Thyroid gland (tissue), 4 donors: ENCODE measurements at places on chromosomes 13 and 19. TPM values are rescaled to one million over a fixed set of nuclear protein-coding genes. Genes with fewer than 3 reads are reported as not detected.

DNA sequence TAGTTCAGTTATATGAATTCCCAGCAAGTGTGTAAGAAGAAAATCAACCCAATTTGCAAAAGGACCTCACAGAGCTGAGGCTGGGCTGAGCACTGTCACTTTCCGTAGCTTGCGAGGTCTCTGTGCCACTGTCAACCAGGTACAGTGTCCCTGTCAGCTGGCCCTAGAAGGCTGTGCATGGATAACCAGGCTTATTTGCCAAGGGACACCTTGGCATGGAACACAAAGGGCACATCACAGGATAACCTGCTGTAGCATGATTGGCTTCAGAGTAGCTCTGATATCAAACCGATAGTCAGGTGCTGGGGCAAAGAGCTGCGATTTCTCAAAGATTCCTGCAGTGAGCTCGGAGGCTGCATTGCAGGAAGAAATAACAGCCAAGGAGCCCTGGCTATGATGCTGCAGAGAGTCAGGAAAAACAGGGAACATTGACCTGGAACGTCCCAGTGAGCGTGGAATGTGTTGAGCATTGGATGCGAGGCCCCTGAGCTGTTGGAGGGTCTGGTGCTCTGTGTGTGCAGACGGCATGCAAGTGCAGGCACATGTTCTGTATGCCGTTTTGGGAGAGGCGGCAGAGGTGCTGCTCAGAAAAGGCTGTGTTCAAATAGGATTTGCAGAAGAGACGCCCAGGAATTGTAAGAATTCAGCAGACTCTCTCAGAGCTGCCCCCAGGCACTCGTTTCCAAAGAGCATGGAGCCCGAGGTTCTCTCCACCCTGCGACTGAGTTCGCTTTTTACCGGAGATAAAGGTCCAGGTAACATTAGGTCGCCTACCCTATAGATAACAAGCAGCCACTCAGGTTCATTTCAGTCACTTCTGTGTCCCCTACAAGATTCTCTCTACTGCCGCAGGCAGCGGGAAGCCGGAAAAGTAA, 213.5 kb upstream of the IRS2 start:
- no peak for DNase-seq
- no peaks in the 10 kb centered on the region for H3K36me3 ChIP-seq
- no peak overlapping the region for H3K27ac ChIP-seq
- no peak overlapping the region for H3K4me3 ChIP-seq

GRCh38 chr13:85799097-85799582, at the start of gene SLITRK6:
Gene SLITRK6, minus strand, starts transcription at chr13:85799419. Its CDS starts 2,911 bp downstream, at chr13:85796508.
- H3K4me1 ChIP-seq, result no peaks in the 10 kb centered on the region
- H3K36me3 ChIP-seq, result no peaks in the 10 kb centered on the region
- H3K4me3 ChIP-seq, result no peak within 1 kb of the TSS
- DNase-seq, result no peak

The PGLYRP2 gene
- not detected for total RNA-seq

The ZNF135 gene
- total RNA-seq, result 12.6 TPM

DNA sequence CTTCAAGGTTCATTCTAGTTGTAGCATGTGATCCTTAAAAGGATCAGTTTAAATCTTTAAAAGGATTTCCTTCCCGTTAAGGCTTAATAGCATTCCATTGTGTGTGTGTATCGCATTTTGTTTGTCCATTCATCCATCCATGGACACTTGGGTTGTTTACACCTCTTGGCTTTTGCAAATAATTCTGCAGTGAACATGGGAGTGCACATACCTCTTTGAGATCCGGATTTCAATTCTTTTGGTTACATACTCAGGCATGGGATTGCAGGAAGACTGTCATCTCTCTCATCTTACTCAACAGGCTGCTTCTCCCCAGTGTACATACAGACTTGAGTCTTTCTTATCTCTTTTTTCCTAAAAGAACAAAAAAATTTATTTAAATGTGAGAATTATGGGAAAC, 1.2 kb downstream of the RNF113B start:
- no peaks in the 10 kb centered on the region for H3K27me3 ChIP-seq
- no peaks in the 10 kb centered on the region for H3K36me3 ChIP-seq
- H3K27ac ChIP-seq, result peak overlapping the region; percentile 94
- H3K4me3 ChIP-seq, result no peak overlapping the region

DNA sequence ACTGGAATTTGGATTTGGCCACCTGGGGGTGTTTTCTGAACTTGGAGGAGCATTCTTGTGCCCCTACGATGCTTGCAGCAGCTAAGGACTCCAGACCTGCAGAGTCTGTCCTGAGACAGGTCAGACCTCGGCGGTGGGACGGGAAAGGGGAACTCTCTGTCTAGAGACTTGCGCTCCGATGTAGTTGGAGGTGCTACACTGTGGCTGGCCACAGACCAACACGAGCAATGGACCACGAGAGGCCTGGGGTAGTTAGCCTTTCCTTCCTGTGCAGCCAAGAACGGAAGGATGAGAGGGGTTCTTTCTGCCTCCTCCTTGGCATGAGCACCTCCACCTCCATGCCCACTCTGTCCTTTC, 5.9 kb upstream of the GRAMD1A start:
- no peaks in the 10 kb centered on the region for H3K36me3 ChIP-seq
- no peak for DNase-seq
- no peak overlapping the region for H3K4me3 ChIP-seq
- no peak overlapping the region for H3K27ac ChIP-seq

GRCh38 chr13:99246100-99246499, 12.1 kb downstream of the GPR18 start:
- H3K36me3 ChIP-seq, result no peaks in the 10 kb centered on the region
- H3K27me3 ChIP-seq, result no peaks in the 10 kb centered on the region
- H3K4me1 ChIP-seq, result no peaks in the 10 kb centered on the region
- no peak for DNase-seq
- no peak overlapping the region for H3K27ac ChIP-seq

DNA sequence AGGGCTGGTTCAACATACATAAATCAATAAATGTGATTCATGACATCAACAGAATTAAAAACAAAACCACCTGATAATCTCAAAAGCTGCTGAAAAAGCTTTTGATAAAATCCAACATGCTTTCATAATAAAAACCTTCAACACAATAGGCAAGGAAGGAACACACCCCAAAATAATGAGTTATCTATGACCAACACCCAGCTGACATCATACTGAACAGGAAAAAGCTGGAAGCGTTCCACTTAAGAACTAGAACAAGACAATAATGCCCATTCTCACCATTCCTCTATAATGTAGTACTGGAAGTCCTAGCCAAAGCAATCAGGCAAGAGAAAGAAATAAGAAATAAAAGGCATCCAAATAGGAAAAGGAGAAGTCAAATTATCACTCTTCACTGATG, 116.2 kb upstream of the FREM2 start:
- DNase-seq, result no peak
- no peaks in the 10 kb centered on the region for H3K27me3 ChIP-seq
- no peaks in the 10 kb centered on the region for H3K36me3 ChIP-seq
- no peak overlapping the region for H3K27ac ChIP-seq

GRCh38 chr19:3450796-3451411, 29.4 kb downstream of the SMIM24 start:
- no peak for DNase-seq
- H3K4me1 ChIP-seq, result peaks cover 13% of the 10 kb centered on the region
- no peak overlapping the region for H3K4me3 ChIP-seq

The PRRG2 gene
- total RNA-seq, result 29.4 TPM

DNA sequence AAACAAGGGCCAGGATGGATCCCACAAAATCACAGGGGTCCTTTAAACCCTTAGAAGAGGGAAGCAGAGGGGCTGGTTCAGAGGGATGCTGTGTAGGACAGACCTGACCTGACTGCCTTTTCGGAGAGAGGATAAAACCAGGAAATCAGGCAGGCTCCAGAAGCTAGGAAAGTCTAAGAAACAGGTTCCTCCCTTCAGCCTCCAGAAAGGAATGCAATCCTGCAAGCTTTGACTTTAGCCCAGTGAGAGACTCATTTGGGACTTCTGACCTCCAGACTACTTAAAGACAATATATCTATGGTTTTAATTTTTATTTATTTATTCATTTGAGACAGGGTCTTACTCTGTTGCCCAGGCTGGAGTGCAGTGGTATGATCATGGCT, 5.3 kb downstream of the RAB20 start:
- H3K4me1 ChIP-seq, result peaks cover 37% of the 10 kb centered on the region
- no peak for DNase-seq
- no peak overlapping the region for H3K27ac ChIP-seq
- no peaks in the 10 kb centered on the region for H3K27me3 ChIP-seq
- no peaks in the 10 kb centered on the region for H3K36me3 ChIP-seq

The DPF1 gene
- total RNA-seq, result not detected

DNA sequence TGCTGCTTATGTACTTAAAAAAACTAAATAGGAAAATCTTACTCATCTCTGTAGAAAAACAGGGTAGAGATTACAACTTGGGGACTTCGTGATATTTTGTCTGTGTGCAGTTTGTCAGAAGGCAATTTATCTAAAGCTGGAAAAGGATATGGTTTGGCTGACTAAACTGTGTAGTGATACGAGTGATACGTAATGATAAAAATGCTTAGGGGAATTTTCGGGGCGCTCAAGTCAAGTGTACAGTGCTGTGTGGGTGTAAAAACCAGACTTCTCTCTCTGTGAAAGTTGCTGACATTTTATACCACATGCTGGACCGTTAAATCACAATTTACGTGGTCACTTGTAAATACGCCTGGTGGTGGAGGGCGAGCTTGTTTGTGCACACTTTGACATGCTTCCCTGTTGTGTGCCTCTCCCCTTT, 221.7 kb downstream of the KCNRG start:
- no peak for DNase-seq
- no peak overlapping the region for H3K4me3 ChIP-seq
- H3K36me3 ChIP-seq, result no peaks in the 10 kb centered on the region
- H3K27me3 ChIP-seq, result no peaks in the 10 kb centered on the region
- H3K4me1 ChIP-seq, result no peaks in the 10 kb centered on the region

GRCh38 chr19:15393963-15394362, 14.4 kb upstream of the AKAP8 start:
- no peaks in the 10 kb centered on the region for H3K27me3 ChIP-seq
- H3K4me1 ChIP-seq, result no peaks in the 10 kb centered on the region
- no peak overlapping the region for H3K4me3 ChIP-seq
- H3K36me3 ChIP-seq, result peaks cover 31% of the 10 kb centered on the region
- DNase-seq, result no peak

DNA sequence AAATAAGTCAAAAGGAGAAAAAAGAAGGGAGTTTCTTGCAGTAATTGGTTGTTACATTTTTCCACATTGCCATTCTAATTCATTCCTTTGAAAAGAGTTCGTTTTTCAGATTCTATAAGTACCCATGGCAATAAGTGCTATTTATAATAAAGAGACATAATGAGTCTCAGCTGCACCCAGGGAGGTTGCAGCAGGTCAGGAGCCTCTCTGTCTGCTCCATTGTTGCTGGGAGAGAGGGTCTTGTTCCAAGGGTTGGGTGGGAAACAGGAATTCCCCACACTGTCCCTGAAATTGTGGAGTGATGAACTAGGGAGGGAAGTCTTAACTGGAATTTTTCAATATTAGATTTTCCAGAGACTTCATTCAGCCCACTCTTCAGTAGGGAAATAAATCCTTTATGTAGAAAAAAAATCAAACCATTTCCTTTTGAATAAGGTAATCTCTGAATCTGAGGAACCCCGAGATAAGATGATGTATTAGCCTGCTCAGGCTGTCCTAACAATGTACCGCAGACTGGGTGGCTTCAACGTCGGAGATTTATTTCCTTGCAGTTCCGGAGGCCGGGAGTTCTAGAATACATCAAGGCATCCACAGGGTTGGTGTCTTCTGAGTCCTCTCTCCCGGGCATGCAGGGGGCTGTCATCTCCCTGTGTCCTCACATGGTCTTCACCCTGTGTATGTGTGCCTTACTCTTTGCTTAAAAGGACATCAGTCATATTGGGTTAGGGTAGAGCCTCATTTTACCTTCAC, 342.7 kb upstream of the TMTC4 start:
- no peaks in the 10 kb centered on the region for H3K4me1 ChIP-seq
- no peak for DNase-seq
- H3K36me3 ChIP-seq, result no peaks in the 10 kb centered on the region
- no peaks in the 10 kb centered on the region for H3K27me3 ChIP-seq
- H3K4me3 ChIP-seq, result no peak overlapping the region
- no peak overlapping the region for H3K27ac ChIP-seq

The COPE gene
- 405 TPM for total RNA-seq
